Skeletal muscle cell (primary cell): ENCODE measurements at places on chromosomes 5 and 9.

GRCh38 chr5:43041669-43042175, 1.6 kb upstream of the ANXA2R start:
- DNase-seq = no peak

GRCh38 chr5:95256446-95256845, 28.4 kb downstream of the MCTP1 start:
- no peak for DNase-seq

DNA sequence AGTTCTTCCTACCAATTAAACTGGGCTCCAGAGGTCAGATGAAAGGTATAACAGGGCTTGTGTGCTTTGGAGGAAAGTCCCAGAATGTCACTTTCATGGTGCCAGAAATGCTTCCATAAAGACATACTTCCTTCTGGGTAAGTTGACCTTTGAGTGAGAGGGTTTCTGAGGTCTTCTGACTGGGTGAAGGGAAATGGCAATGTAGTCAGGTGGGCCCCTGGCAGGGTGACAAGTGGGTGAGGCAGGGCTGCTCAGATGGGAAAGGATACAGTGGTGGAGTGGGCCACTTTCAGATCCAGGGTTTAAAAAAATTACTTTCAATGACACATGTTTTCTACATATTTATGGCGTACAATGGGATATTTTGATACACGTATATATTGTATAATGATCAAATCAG, 136.5 kb upstream of the PITX1 start:
- no peak for DNase-seq

DNA sequence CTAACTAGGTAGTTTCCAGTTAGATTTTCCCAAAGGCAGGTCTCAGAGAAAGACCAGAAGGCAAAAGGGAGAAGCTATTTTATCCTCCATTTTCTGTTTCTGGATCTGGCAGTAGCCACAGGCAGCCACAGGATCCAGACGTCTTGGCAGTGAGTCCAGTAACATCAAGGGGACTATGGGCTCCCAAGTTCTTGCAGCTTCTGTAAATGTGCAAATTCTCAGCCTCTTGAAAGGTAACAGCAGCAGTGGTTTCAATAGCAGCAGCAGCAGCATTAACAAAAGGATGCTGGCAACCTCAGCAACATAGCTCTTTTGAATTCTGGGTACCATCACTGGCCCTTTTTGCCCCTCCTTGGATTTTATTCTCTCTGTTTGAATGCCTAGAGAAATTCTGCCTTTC, 27.1 kb upstream of the IL33 start:
- DNase-seq = no peak

DNA sequence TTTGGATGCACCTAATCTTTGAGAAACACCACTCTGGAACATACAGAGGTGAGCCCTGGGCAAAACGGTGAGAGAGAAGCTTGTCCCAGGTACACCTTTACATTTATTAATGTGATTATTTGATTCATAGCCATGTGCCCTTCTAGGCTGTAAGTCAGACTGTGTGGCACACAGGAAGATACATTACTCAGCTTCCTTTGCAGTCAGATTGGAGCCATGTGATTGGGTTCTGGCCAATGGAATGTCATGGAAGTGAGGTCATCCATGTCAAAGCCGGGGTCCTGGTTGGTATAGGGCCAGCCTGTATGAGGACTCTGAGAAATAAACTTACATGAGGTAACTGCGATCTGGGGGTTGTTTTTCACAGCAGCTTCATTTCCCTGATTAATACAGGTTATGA, 106.8 kb upstream of the CD180 start:
- no peak for DNase-seq

DNA sequence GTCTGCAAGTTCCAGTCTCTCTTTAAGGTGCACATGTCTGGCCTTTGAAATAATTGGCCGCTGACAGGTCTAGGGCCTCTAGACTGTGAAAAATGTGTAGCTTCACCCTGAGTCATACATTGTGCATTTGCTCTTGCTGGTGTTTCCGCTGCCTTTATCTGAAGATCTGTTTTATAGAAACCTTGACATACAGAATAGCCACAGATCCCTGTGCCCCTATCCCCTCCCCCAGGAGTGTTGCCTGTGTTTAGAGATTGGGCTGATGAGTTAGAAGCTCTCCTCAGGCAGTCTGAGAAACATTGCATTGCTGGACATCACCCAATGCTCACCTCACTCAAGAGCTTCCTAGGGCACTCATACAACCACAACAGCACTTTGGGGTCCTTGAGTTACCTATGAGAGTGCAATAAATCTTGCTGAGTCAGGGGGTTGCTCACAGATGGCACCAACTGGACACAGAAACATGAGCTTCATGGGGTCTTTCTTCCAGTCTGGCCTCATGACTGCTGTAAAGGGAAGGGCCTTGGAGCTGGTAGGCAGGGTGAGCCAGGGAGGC, 3.8 kb upstream of the ZNF782 start:
- DNase-seq = no peak

- peak; percentile 60 for DNase-seq
Observed at GRCh38 chr5:126124706-126125345, 298.4 kb upstream of the GRAMD2B start.

DNA sequence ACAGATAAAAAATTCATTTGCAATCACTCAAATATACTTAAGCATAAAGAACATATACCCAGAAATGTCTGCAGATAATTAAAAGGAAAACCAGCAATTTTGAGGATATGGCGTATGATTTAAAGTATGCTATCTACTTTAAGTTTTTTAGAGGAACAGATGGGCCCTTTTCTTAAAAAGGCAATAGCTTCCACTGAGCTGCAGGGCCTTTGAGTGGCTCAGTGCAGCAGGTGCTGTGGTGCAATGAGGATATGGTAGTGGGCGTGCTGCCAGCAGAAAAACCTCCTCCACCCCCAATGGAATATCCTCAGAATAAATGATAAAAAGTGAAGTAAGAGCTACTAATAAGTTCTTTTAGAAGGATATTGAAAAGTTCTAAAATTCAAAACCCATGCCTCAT, 814.5 kb downstream of the MTRR start:
- DNase-seq = no peak

DNA sequence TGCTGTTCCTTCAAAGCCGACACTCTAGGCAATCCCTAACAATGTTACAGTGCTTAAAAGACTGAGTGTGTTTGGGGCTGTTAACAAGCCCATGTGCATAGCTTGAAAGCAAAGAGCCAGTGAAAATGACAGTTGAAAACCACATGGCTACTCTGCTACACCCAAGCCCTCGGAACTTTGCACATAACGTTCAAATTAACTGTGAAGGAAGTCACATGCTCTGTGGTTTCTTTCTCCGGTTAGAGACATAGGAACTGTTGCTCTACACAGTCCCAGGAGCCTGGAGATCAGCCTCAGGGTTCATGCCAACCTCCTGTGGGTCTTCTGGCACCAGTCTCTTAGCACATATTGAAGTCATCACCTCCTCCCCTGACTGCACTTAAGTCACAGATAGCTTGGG, 51.1 kb downstream of the C9orf152 start:
- DNase-seq = no peak

GRCh38 chr9:124267271-124267807, 9.6 kb downstream of the NEK6 start:
- no peak for DNase-seq

GRCh38 chr9:87189006-87189405, 241.7 kb upstream of the GAS1 start:
- DNase-seq = no peak

DNA sequence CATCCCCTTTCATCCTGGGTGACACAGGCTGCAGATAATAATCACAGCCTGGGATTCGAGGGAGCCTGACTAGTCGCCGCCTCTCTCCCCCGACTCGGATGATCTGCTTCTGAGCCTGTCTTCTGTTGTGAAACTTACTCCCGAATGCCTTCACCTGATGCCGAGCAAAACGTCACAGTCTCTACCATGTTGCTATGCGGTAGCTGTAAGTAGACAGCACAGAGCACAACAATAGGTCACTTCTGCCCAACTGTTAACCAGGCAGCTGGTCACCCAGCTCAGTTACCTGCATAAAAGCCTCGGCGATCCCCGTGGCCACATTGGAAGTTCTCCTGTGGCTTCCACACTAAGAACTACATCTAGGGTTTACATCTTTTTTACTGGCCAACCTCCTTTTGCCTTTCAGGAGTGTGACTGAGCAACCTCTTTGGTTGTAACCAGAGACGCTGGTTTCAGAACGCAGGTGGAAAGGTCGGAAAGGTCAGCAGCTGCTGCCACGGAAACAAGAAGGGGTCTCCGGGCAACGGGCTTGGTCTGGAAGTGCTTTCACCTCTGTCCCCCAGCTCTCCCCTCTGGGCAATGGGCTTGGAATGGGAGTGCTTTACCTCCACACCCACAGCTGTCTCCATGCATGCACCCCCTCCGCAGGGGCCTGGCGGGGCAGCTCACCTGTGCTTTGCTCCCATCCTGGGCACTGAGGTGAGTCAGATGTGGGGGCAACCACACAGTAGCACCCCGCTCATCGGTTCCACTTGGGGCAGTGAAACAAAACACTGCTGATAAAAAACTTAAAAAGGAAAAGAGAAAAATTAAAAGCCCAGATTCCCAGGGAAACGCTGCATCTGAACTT, 7.6 kb upstream of the PPP1R26 start:
- DNase-seq = no peak

DNA sequence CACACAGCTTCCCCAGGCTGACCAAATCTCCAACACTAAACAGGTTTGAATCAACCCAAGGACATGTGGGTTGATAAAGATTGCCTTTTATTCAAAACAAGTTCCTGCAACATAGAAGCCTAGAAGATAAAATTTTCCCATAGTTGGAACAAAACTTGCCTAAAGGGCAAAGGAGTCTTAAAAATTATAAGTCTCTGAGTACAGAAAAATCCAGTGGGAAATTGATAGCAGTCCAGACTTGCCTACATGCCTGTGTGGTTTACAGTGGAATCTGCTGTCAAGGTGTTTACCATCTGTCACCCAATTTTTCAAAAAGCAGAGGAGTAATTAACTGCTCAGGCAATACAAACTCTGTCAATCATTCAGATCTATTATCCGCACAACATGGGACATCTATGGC, 168.2 kb downstream of the PPP2R2B start:
- no peak for DNase-seq

DNA sequence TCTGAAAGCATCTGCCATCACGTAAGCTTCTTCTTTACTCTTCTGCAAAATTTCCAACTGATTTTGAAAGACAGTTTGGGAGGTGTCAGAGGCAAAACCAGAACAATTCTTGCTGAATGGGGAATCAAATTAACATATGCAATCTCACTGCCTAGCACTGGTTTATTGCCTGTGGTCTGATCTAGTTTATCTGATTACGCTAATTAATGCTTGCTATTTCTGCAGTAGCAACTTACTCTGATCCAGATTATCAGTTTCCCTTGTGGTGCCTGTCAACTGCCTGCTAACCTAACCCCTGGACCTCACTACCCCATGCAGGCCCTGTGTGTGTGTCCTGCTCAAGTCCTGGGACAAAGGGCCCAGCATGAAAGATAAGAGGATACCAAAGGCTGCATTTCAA, 40.3 kb downstream of the CCDC125 start:
- no peak for DNase-seq

DNA sequence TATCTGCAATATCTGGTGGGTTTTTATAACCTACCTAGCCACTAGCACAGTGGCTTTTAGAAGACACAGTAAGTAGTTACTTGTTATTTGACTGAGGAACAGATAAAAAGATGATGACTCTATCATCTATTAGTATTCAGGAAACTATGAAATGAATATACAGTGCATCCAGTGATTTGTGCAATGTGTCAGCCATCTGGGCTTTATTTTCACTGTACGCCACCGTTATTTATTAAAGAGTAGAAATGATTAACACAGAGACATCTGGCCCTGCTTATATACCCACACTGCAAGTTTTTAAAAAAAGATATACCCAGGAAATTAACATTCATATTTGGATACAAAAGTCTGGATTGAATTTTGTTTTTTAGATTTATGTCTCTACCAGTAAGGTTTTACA, 408.4 kb downstream of the PDE4D start:
- no peak for DNase-seq

DNA sequence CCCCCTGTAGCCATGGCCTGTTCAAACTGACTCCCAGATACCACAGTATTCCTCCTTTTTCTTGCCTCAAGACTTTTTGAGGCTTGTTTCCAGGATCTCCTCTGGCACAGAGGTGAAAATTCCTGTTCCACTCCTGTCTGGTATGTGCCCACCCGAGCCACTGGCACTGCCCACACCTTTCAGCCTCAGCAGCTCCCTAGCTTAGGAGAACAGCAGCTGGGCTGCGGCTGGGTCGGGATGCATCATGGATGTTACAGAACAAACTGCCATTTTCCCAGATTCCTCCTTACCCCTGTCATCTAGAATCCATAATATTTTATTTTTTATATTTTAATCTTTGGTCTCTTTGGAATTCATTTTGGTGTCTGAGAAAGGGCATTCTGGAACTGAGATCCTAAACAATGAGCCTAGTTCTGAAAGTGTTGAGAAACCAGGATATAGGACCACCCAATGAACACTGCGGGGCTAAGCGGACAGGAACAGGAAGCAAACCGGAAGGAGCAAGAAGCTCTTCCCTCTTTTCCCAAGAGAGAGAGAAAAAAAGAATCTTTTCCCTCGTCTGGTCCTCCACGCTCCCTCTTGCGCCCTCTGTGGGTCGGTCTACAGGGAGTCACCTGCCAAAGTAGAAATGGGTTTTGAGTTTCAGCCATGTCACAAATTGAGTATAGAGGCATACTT, 12.5 kb downstream of the OR2S2 start:
- DNase-seq = peak; percentile 63

DNA sequence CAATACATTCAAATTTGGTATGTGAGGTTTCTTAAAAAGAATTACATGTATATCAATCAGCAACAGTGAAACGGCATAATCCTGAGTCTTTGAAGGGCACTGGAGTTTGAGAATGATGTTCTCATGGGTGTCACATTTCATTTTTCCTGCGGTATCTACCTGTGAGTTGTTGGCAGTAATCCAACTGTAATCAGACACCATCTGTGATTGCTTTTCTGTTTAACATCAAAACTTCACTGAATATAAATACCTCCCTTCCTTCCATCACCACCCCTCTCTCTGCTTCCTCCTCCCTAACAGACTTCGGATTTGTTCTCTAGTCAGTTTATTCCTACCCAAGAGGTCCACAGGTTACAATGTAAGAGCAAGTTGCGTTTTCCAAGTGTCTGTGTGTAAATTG, 275.2 kb upstream of the PCSK5 start:
- DNase-seq = no peak
